ENCODE measurements at places on chromosomes 3 and 15.

- DNase-seq, result no peak
Observed at GRCh38 chr3:102336130-102336529, 98.7 kb upstream of the ZPLD1 start.

DNA sequence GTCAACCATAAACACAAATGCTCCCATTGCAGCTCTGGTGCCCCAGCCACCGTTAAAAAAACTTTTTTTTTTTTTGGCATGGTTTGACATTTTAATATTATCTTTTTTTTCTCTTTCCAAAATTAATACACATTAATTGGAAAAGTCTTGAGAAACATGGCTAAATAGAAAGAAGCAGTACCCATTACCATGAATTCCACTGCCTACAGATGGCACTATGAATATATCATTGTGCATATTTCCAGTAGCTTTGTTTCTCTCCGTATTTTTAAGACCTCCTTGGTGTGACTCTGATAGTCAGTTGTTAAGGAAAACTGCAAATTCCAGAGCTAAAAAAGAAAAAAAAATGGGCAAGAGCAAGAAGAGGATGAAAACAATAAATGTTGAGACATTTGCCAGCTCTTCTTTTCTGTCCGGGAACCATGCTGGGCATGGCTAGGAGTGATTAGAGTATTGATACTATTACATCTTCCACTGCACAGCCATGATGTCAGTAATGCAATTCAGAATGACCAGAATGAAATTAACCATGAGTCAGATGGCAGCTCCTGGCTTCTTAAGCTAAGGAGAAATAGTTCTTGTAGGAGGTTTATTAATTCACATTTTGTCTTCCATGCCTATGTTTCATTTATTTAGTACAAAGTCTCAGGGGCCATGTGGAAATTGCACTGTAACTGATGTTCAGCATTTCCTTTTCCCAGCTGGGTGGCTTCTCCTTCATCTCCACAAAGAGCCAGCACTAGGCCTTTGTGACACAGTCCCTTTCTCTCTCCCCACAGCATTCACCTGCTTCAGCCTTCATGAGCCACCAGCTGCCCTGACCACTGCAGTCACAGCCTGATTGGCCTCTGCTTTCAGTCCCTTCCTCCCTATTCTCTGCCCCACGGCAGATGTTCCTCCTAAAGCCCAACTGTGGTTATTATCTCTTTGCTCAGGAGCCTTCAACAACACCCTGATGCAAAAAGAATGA lies 31.8 kb downstream of the SLC7A14 start:
- DNase-seq, result no peak

GRCh38 chr3:9838856-9839255 lies 5.0 kb downstream of the RPUSD3 start:
- no peak for DNase-seq

DNA sequence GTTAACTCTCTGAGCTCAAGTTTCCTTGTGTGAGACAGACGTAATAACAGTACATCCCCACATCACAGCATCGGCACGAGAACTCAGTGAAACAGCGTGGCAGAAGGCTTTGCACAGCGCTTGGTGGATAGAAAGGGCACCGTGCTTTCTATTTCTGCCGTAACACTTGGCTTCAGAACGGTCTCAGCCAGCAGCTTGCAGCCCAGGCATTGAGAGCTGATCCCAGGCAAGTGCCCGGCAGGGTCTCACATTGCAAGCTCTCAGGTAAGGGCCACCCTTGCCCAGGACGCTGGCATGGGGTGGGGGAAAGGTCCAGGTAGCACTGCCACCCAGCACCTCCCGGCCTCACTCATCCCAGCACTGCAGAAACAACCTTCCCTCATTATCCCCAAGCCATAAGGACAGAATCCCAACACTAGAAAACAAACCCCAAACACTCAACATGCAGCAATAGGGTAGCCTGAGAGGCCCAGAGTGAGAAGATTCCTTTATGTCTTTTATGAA lies 70.5 kb upstream of the ITGA11 start:
- DNase-seq, result no peak

- DNase-seq, result no peak
Observed at GRCh38 chr3:122786066-122786465, 7.6 kb downstream of the HSPBAP1 start.

DNA sequence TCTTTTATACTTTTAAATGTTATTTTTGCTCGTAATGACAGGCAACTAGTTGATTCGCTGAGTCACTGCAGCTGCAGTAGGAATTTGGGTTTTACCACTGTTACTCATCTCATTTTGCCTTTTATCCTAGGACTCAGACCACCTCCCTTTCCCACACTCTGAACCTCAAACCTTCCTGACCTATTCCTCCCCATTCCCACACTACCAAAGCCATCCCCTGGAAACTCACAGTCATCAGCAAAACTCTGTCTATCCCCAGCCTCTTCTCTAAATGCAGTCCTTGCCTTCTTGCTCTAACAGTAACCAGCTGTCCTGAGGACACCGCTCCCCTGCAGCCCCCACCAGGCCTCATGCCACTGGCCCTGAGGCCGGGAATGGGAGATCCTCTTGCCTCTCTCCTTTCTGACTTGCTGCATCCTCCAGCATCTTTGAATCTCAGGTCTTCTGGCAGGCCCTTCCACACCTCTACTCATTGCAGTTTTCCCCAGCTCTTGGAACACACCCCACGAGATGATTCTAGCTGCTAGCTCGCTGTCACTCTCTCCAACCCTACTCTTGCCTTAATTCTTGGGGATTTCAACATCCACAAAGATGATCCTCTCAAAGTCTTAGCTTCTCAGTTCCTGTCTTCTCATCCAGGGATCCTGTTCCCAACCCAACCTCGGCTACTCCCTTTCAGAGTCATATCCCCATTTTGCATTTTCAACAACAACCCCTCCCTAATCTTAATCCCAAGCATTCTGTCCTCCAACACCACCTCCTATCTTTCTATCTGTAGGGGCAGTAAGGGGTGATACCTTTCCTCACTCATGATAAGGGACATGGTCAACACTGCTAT lies 55.9 kb upstream of the C3orf80 start:
- DNase-seq, result no peak
